ENCODE measurements at places on chromosomes 16 and 17.

DNA sequence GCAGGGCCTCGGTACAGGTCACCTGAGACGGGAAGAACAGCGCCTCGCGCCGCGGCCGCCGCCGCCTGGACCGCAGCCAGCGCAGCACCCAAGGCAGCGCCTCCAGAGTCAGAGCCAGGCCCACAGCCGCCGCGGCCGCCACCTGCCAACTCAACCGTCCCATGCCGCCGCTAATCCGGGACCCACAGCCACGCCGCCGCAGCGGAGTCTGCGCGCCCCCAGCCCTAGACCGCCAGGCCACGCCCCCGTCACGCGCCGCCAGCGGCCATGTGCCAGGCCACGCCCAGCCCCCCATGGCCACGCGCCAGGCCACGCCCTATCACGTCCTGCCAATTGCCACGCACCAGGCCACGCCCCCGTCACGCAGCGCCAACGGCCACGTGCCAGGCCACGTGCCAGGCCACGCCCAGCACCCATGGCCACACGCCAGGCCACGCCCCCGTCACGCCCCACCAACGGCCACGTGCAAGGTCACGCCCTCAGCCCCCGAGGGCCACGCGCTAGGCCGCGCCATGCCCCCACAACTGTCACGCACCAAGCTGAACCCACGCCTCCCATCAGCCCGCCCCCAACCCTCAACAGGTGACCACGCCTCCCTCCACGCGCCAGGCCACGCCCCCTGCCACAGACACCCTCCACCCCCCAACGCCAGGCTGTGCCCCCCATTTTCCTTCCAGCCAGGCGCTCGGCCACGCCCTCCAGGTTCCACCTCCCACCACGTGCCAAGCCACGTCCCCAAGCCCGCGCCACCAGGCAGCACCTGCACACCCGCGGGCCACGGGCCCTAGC, at the start of gene PLD6:
TSS of gene PLD6 (minus strand) at position 210 of the 789 bp plus-strand sequence. CDS start at position 163, 47 bp downstream.
- DNase-seq = peak; percentile 45

GRCh38 chr17:3474212-3474611, 1.6 kb upstream of the ASPA start:
- DNase-seq = peak; percentile 76

- DNase-seq = no peak
Observed at GRCh38 chr16:85935391-85935973, 36.5 kb downstream of the IRF8 start.

GRCh38 chr17:16425202-16425601, 9.8 kb downstream of the TRPV2 start:
- DNase-seq = no peak

- DNase-seq = no peak
Observed at GRCh38 chr17:61389670-61390478, 9.8 kb upstream of the TBX2 start.

DNA sequence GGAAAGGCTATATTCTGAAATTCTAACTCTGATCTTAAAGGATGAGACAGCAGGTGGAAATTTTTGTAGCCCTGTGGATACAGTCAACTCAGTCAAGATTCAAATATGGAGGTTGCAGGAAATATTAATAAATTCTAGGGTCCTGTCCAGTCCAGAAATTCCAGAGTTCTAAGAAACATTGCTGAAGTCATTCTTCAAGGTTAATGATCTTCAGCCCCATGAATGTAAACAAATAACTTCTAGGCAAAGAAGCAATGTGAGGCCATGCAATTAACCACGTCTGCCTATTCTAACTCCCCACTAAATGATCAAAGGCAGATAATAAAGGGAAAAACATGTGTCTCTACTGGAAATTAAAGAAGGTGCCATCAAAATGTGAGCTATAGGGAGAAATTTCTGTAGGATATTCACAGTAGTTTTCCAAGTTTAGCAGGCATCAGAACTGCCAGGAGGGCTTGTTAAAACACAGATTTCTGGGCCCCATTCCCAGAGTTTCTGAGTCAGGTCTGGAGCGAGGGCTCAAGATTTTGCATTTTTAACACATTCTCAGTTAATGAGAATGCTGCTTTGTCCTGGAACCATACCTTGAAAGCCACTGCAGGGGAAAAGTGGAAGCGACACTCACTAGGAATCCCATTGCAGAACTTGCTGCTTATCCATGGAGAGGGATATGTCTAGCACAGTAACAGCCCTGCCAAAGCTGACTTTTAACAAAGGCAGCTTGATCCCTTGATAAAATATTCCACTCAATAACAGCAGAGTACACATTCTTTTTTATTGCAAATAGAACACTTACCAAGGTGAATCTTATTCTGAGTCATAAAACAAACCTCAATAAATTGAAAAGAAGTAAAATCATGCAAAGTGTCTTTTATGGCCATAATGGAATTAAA, 61.8 kb downstream of the DNAH3 start:
- no peak for DNase-seq

DNA sequence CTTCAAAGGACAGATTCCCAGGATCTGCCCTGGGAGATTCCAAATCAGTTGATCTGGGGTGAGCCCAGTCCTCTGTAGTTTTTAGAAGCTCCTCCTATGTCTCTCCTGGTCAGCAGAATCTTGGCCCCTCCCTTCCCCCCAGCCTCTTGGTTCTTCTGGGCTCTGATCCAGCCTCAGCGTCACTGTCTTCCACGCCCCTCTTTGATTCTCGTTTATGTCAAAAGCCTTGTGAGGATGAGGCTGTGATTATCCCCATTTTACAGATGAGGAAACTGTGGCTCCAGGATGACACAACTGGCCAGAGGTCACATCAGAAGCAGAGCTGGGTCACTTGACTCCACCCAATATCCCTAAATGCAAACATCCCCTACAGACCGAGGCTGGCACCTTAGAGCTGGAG, 840 bp upstream of the CDH5 start:
- DNase-seq = no peak

All from skin of body (tissue), 3 donors.